ENCODE measurements at places on chromosomes 5 and 9.

- no peak for DNase-seq
Measured at GRCh38 chr5:144638787-144639186, 468.1 kb downstream of the KCTD16 start.

DNA sequence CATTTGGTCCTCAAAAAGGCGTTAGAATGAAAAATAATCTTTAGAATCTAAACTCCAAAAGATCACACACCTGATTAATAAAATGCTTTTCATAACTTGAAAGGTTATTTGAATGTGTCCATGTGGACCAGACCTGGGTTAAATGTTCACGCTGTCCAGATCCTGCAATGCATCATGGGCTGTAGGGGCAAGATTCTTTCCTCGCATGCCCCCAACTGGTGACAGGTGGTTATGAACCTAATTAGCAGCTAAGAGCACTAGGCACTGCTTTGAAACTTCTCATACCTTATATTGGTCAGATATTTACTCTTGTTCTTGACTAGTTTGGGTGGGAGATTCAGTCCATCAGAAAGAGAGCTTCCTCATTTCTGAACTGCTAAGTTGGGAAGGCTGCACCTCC is 19.3 kb upstream of the PIP5K1B start:
- no peak for DNase-seq

GRCh38 chr9:130215341-130216119 is 43.3 kb downstream of the NCS1 start:
- DNase-seq, result no peak

GRCh38 chr9:112187404-112187803 is 12.3 kb upstream of the SUSD1 start:
- no peak for DNase-seq

- DNase-seq, result no peak
Measured at GRCh38 chr5:19626211-19626610, 361.8 kb downstream of the CDH18 start.

GRCh38 chr9:89768650-89769071 is 163.8 kb downstream of the GADD45G start:
- no peak for DNase-seq

GRCh38 chr5:32961059-32961415 is 249.9 kb downstream of the NPR3 start:
- DNase-seq, result no peak

DNA sequence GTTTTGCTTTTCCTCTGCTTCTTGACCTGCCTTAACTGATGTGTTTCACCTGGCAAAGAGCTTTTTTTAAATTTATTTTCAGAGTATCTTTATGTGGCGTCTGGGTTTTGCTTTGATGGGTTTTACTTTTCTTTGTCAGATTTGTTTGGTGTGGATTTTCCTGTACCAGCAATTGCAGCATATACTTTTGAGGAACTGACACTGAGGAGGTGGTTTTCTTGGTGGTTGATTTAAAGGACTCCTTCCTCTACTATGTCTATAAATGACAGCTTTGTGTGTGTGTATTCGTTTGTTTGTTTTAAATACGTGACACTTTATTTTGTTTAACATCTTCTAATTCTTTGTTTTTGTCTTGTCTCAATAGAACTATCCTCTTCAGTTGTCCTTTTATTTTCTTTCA is 1071.9 kb upstream of the ARRDC3 start:
- no peak for DNase-seq

DNA sequence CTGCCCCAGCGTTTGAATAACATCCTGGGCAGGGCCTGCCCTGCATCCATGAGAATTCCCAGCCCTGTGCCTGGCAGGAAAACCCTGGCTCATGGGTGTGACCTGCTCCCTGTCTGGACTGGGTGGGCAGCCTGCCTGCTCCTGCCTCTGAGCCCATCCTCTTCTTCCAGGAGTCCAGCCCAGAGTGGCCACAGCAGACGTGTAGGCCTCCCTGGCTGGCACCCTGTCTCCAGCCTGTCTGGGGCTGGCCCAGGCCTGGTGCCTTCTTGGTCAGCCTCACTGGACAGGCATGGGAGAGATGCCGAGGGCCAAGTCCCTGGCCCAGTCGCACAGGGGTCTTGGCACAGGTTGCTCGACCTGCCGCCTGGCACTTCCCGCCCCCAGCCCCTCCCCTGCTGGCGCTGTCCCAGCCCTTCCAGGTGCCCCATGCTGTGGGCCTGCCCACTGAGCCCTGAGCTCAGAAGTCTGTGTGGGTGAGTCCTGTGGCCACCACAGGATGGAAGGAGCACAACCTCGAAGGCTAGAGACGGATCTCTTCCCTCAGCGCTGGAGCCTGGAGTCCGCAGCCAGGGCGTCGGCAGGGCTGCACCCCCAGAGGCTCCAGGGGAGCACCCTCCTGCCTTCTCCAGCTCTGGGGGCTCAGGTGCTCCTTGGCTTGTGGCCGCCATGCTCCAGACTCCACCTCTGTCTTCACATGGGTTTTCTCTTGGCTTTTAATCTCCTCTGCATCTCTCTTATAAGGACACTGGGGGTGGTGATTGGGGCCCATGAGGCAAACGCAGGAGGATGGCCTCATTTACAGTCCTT is 11.8 kb upstream of the COL5A1 start:
- DNase-seq, result no peak

GRCh38 chr5:64312491-64312890 is 146.8 kb downstream of the RNF180 start:
- no peak for DNase-seq

DNA sequence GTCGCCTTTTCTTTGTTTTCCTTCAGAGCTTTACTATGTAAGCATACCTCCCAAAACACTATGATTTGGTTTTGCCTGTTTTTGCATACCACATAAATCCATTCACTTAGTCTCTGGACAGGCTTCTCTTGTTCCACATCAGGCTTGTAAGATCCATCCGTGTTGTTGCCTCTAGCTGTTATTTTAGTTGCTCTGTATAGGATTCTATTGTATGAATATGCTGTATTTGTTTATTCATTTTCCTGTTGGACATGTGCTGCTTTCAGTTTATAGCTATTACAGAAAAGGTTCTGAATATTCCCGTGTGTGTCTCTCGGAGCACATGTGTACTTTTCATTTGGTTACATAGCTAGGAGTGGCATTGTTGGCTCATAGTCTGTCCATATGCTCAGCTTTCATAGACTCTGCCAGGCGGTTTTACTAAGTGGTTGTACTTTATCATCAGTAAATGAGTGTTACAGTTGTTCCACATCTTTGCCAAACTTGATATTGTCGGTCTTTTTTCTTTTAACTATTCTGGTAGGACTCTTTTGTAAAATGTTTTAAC is 41.8 kb downstream of the NUP214 start:
- DNase-seq, result no peak

GRCh38 chr9:89657765-89658164 is 53.0 kb downstream of the GADD45G start:
- DNase-seq, result no peak

DNA sequence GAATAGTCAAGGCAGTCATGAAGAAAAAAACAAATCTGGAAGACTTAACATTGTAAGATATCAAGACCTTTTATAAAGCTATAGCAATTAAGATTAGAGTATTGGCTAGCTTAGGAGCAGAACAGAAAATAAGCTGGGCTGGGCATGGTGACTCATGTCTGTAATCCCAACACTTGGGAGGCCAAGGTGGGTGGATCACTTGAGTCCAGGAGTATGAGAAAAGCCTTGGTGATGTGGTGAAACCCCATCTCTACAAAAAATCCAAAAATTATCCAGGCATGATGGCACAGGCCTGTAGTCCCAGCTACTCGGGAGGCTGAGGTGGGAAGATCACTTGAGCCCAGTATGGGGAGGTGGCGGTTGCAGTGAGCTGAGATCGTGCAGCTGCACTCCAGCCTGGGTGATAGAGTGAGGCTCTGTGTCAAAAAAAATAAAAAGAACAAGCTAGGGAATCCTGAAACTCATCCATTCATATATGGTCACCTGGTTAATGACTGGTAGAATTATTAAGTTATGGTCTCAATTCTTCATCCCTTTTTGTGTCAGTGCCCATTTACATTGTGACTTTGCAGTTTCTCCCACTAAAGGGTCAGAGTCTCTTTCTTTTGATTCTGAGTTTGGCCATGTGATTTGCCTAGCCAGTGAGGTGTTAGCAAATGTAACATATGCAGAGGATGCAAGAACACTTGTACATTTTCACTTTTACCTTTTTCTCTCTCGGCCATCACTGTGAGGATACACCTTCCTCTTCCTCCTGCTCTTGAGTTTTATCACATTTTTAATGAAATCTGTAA is 144.6 kb upstream of the SGCD start:
- no peak for DNase-seq

GRCh38 chr9:98455256-98456155 is 200.1 kb upstream of the TBC1D2 start:
- DNase-seq, result no peak

GRCh38 chr5:37668524-37669047 is 171.3 kb downstream of the GDNF start:
- DNase-seq, result no peak

GRCh38 chr5:106113922-106114321 is 1556.8 kb downstream of the EFNA5 start:
- DNase-seq, result no peak

DNA sequence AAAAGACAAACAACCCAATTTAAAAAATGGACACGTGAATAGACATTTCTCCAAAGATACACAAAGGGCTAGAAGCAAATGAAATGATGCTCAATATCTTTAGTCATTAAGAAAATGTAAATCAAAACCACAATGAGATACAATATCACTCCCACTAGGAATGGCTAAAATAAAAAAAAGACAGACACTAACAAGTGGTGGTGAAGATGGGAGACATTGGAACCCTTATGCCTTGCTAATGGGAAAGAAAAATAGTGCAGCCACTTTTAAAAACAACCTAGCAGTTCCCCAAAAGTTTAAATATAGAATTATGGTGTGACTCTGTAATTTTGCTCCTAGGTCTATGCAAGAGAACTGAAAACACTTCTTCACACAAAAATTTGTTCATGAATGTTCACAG is 40.7 kb downstream of the SH3TC2 start:
- DNase-seq, result no peak

- no peak for DNase-seq
Measured at GRCh38 chr9:108468364-108468763, 387.4 kb downstream of the ACTL7B start.

DNA sequence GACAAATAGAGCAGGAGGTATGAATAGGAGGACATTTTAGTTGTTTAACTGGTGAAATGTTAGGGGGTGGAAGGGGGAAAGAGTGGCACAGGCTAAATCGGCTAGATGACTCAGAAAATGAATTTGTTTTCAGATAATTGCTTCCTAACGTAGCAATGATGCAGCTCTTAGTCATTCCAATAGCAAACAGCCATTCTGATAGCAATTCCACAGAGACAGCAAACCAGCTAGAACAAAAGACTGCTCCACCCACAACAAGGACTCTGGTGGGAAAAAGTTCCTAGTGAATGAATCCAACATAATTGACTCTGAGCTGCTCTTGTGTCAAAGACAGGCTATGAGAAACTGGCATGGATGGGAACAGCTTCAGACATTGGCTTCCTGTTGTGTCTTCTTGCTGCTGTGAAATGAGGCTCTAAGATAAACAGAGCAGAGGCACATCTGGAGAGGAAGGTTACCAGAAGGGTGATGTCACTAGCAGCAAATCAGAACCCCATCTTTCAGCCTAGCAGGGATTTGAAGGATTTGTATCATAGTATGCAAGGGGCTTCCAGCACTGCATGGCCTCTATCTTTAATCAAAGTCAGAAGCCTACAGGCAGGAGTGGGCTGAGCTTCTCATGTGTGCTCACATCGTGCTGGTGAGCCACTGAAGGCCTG is 28.1 kb upstream of the F2RL1 start:
- DNase-seq, result no peak

DNA sequence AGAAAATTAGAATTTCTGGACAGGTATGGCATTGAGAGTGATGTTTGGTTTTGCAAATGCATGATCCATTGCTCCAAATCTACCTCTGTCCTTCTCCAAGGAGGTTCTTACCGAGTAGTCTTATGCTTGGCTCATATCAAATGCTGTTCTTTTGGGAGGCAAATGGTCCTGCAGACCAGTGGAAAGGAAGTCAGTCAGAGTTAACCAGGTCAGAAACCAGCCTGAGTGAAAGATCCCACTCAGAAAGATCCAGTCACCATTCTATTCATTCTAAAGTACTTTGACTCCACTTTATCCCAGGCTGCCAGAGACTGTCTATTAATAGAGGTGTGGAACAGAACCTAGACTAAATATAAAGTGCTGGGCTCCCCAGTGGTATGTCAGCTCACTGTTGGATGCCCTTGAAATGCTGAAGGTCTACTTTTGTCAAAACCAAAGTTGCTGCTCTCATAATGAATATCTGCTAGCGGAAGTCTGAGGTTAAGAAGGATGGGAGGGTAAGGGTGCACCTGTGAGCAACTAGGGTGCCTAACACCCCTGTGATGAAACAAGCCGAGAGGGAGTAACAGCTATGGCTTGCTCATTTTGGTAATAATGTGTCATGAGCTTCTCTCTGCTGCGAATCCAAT is 302.2 kb downstream of the ZNF608 start:
- no peak for DNase-seq

DNA sequence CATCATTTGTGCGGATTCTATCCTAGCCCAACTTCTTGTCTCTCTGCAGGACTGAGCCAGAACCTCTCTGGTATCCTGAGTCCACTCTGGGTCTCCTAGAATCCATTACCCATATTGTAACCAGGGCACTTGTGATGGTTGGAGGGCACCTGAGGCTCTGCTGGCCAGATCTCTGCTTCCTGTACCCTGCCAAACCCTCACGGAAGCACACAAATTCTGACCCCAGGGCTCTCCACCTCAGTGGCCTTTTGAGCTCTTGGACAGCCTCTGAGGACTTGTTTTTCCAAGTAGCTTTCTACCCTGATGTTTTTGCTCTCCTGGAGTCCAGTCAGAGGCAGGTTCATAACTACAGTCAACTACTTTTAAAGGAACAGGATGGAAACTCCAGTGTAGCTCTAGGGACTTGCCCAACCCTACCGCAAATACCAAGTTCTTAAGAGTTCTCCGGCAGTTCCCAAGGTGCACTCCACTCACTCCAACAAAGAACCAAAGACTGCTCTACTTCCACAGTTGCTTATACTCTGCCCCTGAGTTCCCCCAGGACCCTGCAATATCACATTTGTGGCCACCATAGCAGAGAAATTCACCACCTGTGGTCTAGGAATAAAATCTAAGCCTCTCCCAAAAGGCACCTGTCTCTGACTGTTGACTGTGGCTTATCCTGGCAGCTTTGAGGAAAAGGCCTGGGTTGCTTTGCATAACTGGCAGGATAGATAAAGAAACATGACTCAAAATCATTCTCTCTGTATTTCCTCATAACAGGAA is 9.6 kb downstream of the PIP5K1B start:
- no peak for DNase-seq

DNA sequence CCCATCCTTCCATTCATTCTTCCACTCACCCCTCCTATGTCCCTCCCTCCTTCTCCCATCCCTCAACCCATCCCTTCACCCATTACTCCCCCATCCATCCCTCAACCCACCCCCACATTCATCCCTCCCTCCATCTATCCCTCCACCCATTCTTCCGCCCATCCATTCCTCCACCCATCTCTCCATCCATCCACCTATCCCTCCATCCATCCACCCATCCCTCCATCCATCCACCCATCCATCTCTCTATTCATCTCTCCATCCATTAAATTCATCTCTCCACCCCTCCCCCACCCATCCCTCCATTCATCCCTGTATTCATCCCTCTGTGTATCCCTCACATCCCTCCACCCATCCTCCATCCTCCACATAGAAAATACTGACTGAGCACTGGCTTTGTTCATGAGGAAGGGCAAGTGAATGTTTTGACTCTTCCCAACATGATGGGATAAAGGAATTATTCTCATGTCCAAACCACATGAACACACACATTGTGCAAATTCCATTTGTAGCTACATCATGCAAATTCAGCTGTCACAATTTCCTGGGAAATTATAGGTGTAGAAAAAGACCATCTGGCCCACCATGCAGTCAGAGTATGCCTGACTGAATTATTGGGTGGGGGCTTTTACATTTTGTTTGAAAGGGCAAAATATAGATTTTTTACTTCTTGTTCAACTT is 6.9 kb upstream of the VAV2 start:
- no peak for DNase-seq

Data from T-helper 22 cell (primary cell).